ENCODE measurements at places on chromosomes 5 and 9. TPM values are rescaled to one million over a fixed set of nuclear protein-coding genes. Genes with fewer than 3 reads are reported as not detected.
A peak's percentile ranks its signal among the peaks of the same experiment; 100 is the strongest.

- no peak for ATAC-seq
Observed at GRCh38 chr5:31781772-31782171, 142.8 kb downstream of the PDZD2 start.

DNA sequence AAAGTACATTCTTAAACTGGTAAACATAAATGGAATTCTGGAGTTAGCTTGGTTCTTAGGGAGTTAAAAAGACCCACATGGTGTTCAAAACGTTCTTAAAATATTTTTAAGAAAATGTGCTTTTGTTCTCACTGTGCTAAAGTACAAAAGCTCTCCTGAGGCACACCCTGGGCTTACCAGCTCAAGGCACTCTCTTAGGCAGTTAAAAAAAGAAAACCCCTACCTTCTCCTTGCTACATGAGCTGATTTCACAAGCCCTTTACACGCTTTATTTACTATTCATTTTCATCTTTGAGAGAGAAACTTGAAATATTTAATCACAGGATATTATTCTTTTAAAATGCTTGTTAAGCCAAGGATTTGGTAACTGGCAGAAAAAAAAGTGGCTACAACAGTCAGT lies 723.3 kb upstream of the GRAMD2B start:
- no peak for ATAC-seq

- ATAC-seq: no peak
Observed at GRCh38 chr5:119954106-119954505, 324.7 kb downstream of the FAM170A start.

DNA sequence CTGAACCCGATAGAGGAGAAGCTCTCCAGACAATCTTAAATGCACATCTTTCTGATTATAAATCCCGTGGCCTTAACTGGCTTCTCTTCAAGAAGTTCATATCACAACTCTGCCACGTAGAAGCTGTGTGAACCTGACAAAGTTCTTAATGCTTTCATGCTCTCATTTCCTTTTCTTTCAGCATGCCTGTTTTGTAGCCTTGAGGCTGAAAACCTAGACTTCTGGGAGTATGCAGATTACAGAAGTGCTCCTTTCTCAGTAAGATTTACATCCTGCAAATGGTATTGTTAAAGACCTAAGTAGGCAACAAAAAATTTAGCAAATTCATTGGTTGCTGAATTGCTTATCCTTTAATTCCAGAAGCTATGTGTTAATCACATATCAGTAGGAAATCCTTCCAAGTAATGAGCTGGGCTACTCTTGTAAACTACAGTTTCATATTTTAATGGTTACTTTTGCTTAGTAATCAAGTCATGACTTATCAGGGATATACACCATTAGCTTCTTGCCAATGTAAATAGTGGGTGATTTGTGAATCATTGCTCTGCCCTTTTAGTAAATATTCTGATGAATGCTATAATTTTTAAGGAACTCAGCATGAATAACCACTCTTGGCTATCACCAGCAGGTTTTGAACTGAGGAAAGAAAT lies 334.7 kb downstream of the FBXL7 start:
- no peak for ATAC-seq

GRCh38 chr9:114282104-114282485 lies 40.8 kb upstream of the ORM1 start:
- no peak for ATAC-seq

DNA sequence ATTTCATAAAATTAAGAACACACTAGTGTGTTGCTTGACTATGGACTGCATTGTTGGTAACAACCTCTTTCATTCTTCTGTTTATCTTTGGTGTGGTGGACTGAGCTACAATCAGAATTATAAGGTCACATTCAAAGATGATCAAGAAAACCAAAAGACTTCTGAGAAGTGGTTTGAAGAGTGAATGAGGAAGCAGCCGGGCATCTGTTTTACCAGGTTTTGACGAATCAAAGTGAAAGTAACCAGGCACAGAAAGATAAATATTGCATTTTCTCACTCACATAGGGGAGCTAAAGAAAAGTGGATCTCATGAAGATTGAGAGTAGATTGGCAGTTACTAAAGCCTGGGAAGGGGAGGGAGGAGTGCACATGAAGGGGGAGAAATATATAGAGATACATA lies 589.1 kb downstream of the ZNF608 start:
- no peak for ATAC-seq

DNA sequence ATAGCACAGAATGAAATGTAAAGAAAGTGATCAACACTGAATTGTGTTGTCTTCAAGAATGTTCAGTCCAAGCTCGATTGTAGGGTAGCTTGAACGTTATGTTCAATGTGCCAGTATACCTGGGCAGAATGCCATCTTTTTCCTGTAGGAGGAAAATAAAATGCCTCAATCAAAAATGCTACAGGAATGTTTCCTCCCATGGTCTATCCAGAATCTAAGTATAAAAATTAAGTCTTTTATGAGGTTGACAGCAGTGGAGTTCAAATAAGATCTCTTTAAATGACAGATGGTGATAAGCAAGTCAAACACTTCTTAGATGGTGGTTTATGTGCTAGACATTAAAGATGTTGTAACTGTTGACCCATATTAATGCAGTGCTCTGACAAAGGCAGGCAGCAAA lies 488.6 kb downstream of the CSNK1G3 start:
- ATAC-seq: no peak

GRCh38 chr9:80931163-80931562 lies 758.2 kb downstream of the TLE1 start:
- ATAC-seq: no peak

DNA sequence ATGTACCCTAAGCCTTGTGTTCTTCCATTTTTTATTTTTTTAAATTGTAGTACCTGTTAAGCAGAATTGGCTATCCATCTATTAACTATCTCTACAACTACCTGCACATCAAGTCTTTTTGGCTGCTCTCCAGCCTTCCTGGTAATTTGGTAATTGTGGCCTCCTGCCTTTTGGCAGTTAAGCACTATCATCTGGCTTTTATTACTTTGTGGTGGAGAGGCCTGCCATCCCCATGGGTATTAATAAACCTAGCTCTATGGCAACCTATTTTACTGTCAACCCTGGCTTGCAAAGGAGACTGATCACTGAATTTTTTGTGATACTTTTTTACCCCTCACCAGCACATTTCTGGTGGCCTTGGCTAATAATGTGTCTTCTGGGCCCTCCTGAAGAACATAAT lies 20.5 kb downstream of the SELENOP start:
- ATAC-seq: no peak

GRCh38 chr5:111223101-111223786 lies 940 bp upstream of the CAMK4 start:
- no peak for ATAC-seq

DNA sequence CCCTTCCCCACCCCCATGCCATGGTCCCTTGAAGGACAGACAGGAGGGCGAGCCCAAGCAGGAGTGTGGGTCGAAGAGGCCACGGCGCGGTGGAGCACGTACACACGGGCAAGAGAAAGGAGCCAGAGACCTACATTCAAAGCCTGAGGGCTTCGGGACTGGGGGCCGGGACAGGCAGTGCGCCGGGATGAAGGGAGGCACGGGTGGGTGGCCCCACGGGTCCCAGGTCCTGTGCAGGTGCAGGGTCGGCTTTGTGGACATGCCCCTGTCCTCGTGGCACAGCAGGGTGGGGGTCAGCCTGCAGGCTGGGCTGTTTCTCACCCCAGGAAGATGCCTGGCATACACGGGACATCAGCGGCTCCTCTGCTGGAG lies 9.8 kb downstream of the LRRC26 start:
- ATAC-seq: no peak

GRCh38 chr5:31845361-31845760 lies 206.4 kb downstream of the PDZD2 start:
- ATAC-seq: no peak

DNA sequence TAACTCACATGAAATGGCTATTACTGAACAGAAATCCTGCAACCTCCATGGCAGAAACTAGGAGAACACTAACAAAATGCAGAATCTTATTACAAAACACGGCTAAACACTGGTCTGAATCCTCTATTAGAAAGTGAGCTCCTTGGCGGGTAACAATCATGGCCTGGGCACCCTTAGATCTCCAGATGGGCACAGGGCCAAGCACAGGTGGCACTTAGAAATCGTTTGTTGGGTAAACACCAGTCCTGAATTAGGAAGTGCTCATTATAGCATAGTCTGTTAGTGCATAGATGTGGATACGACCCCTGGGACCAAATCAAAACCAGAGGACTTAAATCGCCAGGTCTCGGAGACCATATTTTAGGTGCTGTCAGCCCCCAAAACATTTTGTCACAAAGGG lies 14.4 kb downstream of the VDAC1 start:
- no peak for ATAC-seq

DNA sequence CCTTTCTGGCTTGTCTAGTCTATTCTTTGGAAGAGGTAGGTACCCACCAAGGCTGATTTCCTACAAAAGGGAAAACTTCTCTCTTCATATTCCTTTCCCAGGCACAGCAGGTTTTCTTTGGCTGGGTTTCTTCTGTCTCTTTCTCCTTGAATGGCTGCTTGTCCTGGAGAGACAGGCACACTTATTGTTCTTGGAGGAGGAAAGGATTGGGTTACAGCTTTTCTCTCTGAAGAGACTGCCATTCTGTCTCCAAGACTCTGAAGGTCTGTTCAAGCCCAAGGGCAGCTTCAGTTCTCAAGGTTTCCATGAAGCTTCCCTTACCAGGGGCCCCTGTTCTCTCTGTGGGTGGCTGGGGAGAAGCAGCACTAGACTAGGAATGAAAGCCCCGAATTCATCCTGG lies 33.9 kb downstream of the ACTBL2 start:
- no peak for ATAC-seq

GRCh38 chr9:121498487-121499176 lies 1.0 kb downstream of the GGTA1 start:
- no peak for ATAC-seq

GRCh38 chr9:115189686-115190085 lies 71.7 kb upstream of the TNC start:
- no peak for ATAC-seq

DNA sequence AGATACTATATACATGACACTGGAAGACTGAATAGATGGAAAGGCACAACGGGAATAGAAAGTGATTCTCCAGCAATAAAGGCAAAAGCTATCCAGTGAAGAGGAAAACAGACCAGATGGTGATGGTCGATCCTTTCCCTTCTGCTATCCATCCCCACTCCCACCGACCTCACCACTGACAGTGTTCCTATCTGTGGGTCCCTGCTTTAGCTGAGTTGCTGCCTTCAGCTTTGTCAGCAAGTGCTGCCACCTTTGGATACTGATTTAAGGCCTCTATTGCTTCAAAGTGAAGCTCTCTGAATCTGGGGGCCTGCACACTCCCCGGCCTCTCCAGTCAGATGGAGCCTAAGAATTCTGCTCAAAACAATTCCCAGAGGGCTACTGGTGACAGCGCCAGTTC lies 32.3 kb downstream of the EPB41L4A start:
- no peak for ATAC-seq

DNA sequence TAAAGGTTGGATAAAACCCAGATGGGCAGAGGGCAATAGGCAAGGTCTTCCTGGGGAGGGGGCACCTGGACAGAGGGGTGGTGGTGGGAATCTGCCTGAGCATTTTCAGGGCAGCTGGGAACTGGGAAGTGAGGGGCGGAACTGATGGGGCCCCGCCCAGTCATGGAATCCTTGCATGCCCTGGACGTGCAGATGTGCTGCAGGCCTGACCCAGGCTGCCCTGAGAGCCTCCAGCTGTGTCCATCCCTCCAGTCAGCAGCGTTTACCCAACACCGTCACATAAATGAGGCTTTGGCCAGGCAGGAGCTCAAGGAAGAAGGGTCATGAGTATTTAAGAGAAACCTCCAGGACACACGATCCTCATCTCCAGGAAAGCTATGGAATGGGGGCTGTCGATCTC lies 70.3 kb downstream of the DAB2IP start:
- peak; percentile 28 for ATAC-seq

GRCh38 chr5:136109453-136110135 lies 23.1 kb upstream of the SMAD5 start:
- ATAC-seq: no peak

- ATAC-seq: no peak
Observed at GRCh38 chr5:80799573-80799972, 144.8 kb upstream of the DHFR start.

GRCh38 chr9:129174724-129175514 lies 3.1 kb downstream of the IER5L start:
- ATAC-seq: peak; percentile 47

DNA sequence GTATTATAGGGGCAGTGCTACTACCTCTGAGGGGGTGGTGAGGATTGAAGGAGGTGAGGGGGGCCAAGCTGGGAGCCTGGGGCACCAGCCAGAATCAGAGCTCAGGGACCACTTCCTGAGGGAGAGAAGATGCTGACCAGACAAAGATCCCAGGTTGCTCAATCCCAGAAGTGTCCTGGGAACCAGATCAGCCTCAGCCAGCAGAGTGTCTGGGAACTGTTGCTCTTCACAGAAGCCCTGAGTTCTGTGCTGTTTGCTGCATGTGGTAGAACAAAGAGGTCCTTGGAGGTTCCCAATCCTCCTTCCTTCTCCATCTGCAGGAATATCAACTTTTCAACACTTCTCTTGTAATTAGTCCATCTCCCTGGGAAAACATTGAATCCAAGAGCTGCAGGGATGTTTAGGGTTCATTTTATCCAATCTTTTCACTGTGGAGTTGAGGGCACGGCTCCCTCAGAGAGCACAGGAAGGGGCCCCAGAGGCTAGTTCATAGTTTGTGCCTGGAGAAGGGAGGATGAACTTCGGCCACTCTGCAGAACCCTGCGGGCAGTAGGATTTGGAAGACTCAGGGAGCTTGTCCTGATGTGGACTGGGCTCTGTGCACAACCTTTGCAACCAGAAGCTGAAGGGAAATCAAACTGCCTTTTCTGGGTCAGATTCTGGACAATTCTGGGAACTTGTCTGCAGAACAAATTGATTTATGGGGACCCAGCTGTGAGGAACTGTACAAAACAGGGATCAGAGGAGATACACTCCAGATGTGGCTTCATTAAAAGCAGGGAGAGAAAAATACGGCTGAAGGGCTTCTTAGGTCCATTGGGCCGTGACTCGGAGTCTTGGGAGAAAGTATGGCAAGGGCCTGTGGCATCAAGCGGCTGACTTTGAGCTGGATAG lies 57.1 kb downstream of the GALNT12 start:
- peak; percentile 24 for ATAC-seq

- ATAC-seq: no peak
Observed at GRCh38 chr9:70485273-70485858, 70.9 kb upstream of the KLF9 start.

The UBE2R2 gene
- 26.5 TPM for total RNA-seq

The CCNI2 gene
- total RNA-seq: not detected

The FIBCD1 gene
- 1.4 TPM for total RNA-seq

The NPR3 gene
- total RNA-seq: 1.1 TPM

The PCSK1 gene
- total RNA-seq: 0.62 TPM

The BNC2 gene
- 130 TPM for total RNA-seq

The TTC23L gene
- total RNA-seq: not detected

The MLANA gene
- total RNA-seq: not detected

The GADD45G gene
- 150 TPM for total RNA-seq

The RLN1 gene
- not detected for total RNA-seq

The PNPLA7 gene
- total RNA-seq: 9.2 TPM

The SMIM15 gene
- total RNA-seq: 21.4 TPM

Data from gastroesophageal sphincter (tissue), 4 donors.